ENCODE measurements at places on chromosomes 6 and 20. TPM values are rescaled to one million over a fixed set of nuclear protein-coding genes. Genes with fewer than 3 reads are reported as not detected.

DNA sequence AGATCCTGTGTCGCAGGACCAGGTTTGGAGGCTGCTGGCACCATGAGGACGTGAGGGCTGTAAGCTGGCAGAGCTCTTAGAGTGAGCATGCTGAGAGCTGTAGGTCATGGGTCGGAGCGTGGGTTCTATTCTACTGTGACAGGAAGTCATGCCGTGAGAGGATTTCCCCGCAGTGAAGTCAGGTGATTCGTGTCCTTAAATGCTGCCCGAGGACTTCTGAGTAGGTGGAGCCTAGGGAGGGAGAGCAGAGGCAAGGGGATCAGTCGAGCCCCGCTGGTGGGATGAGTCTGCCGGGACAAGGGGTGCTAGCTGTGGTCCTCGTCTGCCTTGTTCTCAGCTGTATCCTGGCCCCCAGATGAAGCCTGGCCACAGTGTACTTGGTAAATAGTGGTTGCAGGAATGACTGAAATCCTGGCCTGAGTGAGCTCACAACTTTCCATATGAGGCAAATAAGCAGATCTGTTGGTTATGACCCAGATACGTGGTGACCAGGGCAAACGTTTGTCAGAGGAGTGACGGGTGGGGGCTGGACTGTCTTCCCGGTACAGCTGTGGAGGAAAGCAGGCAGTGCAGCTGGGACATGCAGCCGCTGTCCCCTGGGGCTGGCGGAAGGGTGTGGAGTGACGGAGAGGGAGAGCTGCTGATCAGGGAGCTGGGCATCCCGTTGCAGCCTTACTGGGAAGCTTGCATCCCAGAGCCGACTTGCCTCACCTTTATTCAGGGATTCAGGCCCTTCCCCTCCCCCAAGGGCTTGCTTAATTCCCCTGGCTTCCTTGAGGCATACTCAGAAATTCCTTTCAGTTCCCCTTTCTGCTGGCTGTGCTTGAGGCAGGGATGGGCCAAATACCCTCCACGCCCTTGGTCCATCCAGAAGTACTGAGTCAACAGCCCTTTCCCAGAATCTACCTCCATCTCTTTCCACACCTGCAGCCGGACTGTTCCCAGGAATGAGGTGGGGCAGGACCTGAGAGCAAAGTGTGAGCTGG, 250.9 kb upstream of the RREB1 start:
- DNase-seq, result peak; percentile 28

DNA sequence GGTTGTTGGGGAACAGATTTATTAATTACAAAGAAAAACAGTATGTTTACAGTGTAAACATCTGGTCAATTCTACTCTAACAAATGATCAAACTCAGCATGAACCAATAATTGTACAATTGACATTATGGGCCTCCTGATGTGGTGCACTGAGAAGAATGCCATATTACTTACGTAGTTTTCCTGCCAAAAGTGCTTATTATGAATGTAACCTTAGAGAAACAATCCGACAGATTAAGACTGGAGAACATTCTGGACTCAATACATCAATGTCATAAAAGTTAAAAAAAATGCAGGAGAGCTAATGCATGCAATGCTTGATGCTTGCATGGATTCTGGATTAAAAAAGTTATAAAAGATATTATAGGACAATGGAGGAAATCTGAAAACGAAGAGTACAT, 69.0 kb downstream of the LYRM4 start:
- no peak for DNase-seq

DNA sequence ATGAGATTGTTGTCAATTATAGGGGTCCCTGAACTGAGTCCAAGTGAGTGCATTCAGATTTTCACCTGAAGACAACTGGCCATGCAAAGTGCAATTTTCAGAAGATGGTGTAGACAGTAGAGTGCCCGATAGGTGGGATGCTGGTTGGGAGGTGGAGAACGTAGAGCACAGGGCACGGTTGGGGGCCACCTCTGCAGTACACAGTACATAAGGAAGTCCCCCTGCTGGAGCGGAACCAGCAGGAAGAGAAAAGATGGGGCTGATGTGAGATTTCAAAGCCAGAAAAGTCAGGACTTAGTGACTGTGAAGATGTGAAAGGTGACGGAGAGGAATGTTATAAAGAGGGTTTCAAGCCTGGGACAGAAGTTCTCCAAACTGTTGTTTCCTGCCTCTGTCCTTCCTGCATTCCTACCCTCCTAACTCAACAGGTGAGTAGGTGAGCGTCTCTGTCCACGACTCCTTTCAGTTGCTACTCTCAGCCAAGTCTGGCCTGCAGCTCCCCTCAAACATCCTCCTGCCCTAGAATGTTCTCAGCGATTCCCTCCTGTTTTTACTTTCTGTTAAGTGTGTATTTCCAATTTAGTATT, 330.8 kb downstream of the PRL start:
- no peak for DNase-seq

- peak; percentile 60 for DNase-seq
Measured at GRCh38 chr6:3806169-3806922, 42.8 kb upstream of the FAM50B start.

DNA sequence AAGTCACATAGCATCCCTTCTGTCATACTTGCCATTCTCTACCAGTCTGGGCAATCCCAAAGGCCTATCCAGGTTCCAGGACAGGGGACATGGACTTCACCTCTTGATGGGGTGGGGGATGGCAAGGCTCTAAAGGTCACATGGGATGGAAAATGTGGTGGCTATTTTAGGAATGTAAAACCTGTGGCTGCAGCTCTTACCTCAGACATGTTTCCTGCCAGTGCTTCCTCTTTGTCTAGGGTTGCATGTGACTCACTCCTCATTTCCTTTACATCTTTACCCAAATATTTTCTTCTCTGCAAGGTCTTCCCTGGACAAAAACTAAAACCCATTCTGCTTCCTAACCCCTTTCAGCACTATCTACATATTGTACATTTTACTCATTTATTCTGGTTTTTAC, 135.7 kb downstream of the BTBD3 start:
- DNase-seq, result peak; percentile 20

DNA sequence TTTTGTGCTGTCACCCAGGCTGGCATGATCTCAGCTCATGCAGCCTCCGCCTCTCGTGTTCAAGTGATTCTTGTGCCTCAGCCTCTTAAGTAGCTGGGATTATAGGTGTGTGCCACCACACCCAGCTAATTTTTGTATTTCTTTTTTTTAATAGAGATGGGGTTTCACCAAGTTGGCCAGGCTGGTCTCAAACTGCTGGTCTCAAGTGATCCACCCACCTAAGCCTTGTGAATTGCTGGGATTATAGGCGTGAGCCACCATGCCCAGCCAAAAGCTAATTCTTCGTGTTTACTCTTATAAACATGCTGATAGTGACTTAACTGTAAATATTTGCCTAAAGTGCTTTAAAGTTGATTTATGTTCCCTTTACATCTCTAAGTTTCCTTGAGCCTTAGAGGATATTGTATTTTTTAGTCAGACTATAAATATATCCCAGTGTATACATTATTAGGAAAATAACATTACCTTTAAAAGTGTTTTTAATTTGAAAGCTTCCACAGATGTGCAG, 91.7 kb downstream of the COL21A1 start:
- DNase-seq, result no peak

DNA sequence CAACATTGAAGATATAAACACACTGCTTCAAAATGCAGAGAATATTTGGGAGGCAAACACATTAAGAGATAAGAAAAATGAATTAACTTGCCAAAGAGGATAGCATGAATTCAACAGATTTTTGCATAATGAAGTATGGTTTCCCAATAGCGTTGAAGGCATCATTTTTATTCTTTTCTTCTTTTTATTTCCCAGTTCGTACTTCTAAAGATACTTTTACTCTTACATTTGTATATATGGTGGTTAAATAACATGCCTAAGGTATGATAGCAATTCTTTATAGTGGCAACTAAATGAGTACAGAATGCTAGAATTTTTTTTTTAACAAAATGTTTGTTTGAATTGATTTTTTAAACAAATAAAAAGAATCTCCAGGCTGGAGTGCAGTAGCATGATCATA, 473.4 kb upstream of the MARCKS start:
- DNase-seq, result no peak

DNA sequence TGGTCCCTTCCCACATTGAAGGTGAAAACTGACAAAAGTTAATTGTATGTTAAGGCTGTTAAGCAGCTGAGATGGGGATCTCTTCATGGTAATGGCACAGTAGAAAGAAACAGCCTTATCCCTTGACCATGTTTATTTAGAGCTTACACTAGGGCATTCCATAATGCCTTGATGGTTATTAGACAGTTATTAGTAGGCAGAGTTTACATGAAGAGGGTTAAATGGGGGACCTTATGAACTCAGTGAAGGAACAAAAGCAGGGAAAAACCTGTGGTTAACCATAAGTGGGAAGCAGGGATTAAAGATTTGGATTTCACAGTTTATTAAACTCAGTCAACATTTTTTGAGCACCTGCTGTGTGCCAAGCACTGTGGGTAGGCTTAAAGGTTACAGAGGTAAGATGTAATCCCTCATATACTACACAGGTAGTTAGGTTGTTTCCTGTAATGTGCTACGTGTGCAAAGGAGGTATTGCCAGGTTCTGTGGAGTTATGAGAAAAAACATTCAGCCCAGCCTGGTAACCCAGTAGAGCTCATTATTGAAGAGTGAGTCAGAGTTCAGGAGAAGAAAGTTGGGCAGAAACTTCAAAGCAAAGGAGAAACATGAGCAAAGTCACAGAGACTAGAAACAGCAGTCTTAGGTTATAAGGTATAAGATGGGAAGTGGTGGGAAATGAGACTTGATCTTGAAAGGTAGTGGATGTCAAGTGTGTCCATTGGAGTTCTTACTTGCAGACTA, 32.3 kb upstream of the GNRH2 start:
- DNase-seq, result no peak

GRCh38 chr20:9093218-9093957, 24.5 kb downstream of the PLCB4 start:
- DNase-seq, result no peak

GRCh38 chr6:17930321-17930993, 57.0 kb downstream of the KIF13A start:
- DNase-seq, result no peak

- DNase-seq, result no peak
Measured at GRCh38 chr6:110524305-110524704, 47.9 kb upstream of the SLC22A16 start.

- DNase-seq, result no peak
Measured at GRCh38 chr20:6629564-6629963, 137.9 kb upstream of the BMP2 start.

DNA sequence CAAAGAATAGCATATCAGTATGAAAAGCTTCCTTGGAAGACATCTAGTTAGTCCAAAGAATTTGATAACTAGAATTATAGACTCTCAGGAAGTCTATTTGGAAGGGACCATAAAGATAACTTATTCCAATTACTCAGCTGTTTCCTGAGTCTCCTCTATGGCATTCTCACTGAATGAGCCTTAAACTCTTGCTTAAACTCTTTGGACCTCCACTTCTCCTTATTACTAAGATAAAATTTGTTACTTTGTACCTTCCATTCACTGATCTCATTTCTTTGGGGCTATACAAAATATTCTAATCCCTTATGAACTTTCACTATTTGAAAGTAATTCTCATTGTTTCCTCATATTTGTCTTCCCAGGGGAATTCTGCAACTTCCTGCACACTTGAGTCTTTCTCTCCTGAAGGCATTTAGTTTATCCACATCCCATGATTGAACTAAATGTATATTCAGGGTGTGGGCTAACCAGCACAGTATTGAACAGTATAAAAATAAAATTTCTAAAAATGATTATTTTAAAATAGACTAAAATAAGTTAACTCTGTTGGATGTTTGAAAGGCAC, 67.1 kb upstream of the NOTCH4 start:
- DNase-seq, result no peak

DNA sequence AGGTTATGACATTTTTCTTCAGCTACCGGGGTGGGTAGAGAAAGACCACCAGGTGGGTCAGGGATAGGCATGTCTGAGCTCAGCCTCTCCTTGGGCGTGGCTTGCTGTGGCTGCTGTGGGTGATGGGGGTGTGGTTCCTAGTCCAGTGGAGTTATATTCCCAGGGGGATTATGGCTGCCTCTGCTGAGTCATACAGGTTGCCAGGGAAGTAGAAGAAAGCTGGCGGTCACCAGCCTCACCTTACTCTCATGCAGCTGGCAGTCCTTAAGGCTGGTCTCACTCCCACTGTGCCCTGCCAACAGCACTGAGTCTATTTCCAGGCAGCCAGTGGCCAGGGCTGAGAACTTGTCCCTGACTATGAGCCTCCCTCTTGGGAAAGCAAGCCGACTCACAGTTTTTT, 130.0 kb downstream of the SCP2D1 start:
- no peak for DNase-seq

DNA sequence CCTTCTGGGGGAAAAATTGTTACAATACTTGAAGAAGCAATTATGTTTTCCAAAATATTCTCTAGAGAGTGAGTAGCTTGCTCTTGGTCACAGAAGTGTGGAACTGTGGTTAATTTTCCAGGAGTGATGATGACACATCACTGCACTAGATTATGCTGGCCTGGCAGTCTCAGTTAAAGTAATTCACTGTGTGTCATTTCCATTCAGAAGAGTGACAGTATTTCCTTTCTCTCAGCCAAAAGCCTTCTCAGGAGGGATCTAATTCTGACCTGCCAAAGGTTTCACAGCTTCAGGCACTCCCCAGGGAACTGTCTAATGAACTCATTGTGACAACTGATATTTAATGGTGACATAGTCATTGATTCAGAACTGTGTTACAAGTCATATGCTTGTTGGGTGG, 517.5 kb downstream of the TBC1D32 start:
- DNase-seq, result no peak

GRCh38 chr6:32047855-32048766, 9.9 kb downstream of the CYP21A2 start:
- peak; percentile 72 for DNase-seq

The SLC35B2 gene
- 33.9 TPM for total RNA-seq

The TNFAIP3 gene
- total RNA-seq, result 9.6 TPM

The MRPS10 gene
- total RNA-seq, result 14.0 TPM

The CLVS2 gene
- total RNA-seq, result not detected

The PIM1 gene
- total RNA-seq, result 10.6 TPM

The TRPC4AP gene
- 57.4 TPM for total RNA-seq

The ADGB gene
- not detected for total RNA-seq

The C6orf141 gene
- 20.8 TPM for total RNA-seq

The MYBL2 gene
- 3.0 TPM for total RNA-seq

The SNX21 gene
- total RNA-seq, result 46.5 TPM

The PTCRA gene
- not detected for total RNA-seq

The GFRA4 gene
- total RNA-seq, result not detected

Data from body of pancreas (tissue), 4 donors.